ENCODE measurements at places on chromosomes 6 and 20.
A peak's percentile ranks its signal among the peaks of the same experiment; 100 is the strongest.

GRCh38 chr6:90409700-90410099, 113.1 kb upstream of the BACH2 start:
- H3K36me3 ChIP-seq, result peaks cover 19% of the 10 kb centered on the region
- peaks cover 73% of the 10 kb centered on the region for H3K4me1 ChIP-seq

GRCh38 chr6:45439861-45440388, 62.2 kb upstream of the SUPT3H start:
- no peaks in the 10 kb centered on the region for H3K27me3 ChIP-seq
- peak overlapping the region; percentile 30 for H3K27ac ChIP-seq
- H3K4me1 ChIP-seq, result peaks cover 63% of the 10 kb centered on the region
- peaks cover 40% of the 10 kb centered on the region for H3K36me3 ChIP-seq
- no peak overlapping the region for H3K4me3 ChIP-seq

DNA sequence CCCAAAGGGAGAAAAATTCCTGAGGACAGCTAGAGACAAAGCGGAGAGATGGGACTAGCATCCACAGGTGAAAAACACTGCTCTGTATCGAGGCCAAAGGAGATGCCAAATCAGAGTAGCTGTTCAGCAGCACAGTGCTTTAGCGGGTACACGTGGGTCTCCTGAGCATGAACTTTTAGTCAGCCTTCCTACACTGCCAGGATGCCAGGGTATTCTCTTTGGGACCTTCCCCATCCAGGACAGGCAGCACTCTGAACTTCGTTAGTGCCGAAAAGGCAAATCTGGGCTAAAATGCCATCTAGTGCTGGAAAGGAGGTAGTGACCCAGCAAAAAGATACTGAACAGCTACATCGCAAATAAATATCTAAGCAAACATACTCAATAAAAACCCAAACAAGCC, 64.9 kb downstream of the C6orf58 start:
- no peak for DNase-seq
- H3K4me3 ChIP-seq, result no peak overlapping the region
- H3K36me3 ChIP-seq, result peaks cover 2% of the 10 kb centered on the region
- H3K4me1 ChIP-seq, result no peaks in the 10 kb centered on the region
- no peak overlapping the region for H3K27ac ChIP-seq

- DNase-seq, result no peak
- peaks cover 3% of the 10 kb centered on the region for H3K27me3 ChIP-seq
- H3K4me3 ChIP-seq, result no peak overlapping the region
- no peak overlapping the region for H3K27ac ChIP-seq
- H3K4me1 ChIP-seq, result no peaks in the 10 kb centered on the region
Observed at GRCh38 chr6:47292944-47293343, 16.8 kb downstream of the TNFRSF21 start.

GRCh38 chr20:17629678-17630089, 52.4 kb downstream of the RRBP1 start:
- no peaks in the 10 kb centered on the region for H3K27me3 ChIP-seq
- no peak for DNase-seq
- H3K27ac ChIP-seq, result no peak overlapping the region
- H3K4me1 ChIP-seq, result no peaks in the 10 kb centered on the region

DNA sequence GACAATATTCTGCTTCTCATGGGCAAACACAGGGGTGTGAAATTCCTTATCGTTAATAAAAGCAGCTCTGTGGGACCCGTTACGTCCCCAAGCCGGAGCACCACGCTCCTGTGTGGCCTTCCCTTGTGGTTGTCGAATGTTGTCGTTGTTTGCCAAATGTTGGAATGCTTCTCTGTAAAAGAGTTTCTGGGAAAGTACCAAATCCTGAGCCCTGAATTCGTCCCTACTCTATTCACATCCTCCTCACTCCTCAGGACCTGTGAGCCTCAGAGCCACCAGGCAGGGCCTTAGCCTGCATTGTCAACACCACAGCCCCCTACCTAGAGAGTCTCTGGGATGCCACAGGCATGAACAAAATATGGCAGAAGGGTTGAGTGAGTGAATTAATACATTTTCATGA, 64.0 kb downstream of the THBS2 start:
- no peak for DNase-seq
- no peaks in the 10 kb centered on the region for H3K36me3 ChIP-seq
- peaks cover 32% of the 10 kb centered on the region for H3K4me1 ChIP-seq
- H3K27me3 ChIP-seq, result peaks cover 7% of the 10 kb centered on the region
- H3K27ac ChIP-seq, result no peak overlapping the region
- H3K4me3 ChIP-seq, result no peak overlapping the region

DNA sequence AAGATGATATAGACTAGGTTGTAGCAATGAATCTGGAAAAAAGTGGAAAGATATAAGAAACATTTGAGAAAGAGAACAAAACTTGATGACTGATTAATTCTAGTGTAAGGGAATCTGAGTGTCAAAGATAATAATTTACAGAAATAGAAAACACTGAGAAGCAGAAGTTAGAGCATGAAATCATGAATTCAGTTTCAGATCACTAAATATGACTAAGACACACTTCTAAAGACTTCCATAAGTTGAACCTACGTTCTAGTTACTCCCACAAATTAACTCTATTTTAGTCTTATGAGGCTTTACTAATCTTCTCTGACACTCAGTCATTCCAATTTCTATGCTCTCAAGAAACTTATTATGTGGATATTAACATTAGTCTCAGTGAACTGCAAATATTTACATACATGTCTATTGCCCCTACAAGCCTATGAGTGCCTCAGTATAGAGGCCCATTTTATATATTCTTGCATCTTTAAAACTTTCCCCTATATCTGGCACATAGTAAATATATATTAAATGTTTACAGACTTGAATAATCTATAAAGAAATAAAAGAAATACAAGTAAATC, 30.4 kb downstream of the IBTK start:
- H3K4me3 ChIP-seq, result no peak overlapping the region
- no peak overlapping the region for H3K27ac ChIP-seq
- no peak for DNase-seq
- peaks cover 39% of the 10 kb centered on the region for H3K36me3 ChIP-seq
- H3K4me1 ChIP-seq, result no peaks in the 10 kb centered on the region
- no peaks in the 10 kb centered on the region for H3K27me3 ChIP-seq

- H3K27ac ChIP-seq, result no peak overlapping the region
- peaks cover 6% of the 10 kb centered on the region for H3K27me3 ChIP-seq
- no peaks in the 10 kb centered on the region for H3K36me3 ChIP-seq
- H3K4me3 ChIP-seq, result no peak overlapping the region
- no peaks in the 10 kb centered on the region for H3K4me1 ChIP-seq
Observed at GRCh38 chr6:116840091-116840490, 11.2 kb upstream of the GPRC6A start.

GRCh38 chr6:132413499-132413802, 12.2 kb upstream of the MOXD1 start:
- DNase-seq, result no peak
- H3K4me3 ChIP-seq, result no peak overlapping the region
- no peaks in the 10 kb centered on the region for H3K4me1 ChIP-seq

GRCh38 chr6:26028746-26029569, 58.3 kb upstream of the HFE start:
- peaks cover 8% of the 10 kb centered on the region for H3K36me3 ChIP-seq
- H3K27me3 ChIP-seq, result peaks cover 10% of the 10 kb centered on the region
- no peak for DNase-seq

GRCh38 chr6:34986845-34987246, 97.8 kb downstream of the ANKS1A start:
- no peak overlapping the region for H3K27ac ChIP-seq
- DNase-seq, result peak; percentile 70
- no peaks in the 10 kb centered on the region for H3K27me3 ChIP-seq
- peaks cover 3% of the 10 kb centered on the region for H3K4me1 ChIP-seq
- peaks cover 1% of the 10 kb centered on the region for H3K36me3 ChIP-seq

DNA sequence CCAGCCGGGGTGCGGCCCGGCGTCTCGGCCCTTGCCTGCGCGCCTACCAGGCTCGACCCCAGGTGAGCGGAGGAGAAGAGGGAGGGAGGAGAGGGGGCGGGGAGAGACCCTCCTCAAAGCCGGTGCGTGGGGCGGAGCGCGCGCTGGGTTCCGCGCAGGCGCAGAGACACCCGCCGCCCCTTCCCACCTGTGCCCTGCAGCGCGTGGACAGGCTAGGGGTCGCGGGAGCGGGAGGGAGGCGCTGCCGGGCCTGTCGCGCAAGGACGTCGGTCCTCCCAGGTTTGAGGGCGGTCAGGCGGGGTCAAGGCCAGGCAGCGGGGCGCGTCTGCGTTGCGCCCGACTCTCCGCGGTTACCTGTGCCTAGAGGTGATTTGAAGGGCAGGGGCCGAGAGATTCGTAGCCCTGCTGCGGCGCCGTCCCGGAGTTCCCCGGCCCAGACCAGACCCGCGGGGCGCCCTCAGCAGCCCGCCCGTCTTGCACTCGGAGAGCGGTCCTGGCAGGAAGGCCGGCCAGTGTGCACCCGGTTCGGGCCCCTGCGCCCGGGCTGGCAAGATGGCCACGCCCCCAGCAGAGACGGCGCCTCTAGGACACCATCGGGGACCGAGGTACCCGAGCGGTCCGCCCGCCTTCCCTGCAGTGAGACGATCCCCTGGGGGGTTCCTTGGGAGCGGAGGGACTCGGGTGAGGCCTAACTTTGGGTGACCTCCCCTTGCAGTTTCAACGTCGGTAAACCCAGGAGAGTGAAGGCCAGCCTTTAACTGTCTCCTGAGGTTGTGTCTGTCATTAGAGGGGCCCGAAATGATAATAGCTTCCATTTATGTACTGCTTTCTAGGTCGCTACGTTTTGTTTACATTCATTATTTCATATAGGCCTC, 546 bp downstream of the C6orf136 start:
- DNase-seq, result peak; percentile 87
- peaks cover 24% of the 10 kb centered on the region for H3K4me1 ChIP-seq
- H3K36me3 ChIP-seq, result peaks cover 18% of the 10 kb centered on the region
- H3K27ac ChIP-seq, result peak overlapping the region; percentile 88
- H3K27me3 ChIP-seq, result no peaks in the 10 kb centered on the region

DNA sequence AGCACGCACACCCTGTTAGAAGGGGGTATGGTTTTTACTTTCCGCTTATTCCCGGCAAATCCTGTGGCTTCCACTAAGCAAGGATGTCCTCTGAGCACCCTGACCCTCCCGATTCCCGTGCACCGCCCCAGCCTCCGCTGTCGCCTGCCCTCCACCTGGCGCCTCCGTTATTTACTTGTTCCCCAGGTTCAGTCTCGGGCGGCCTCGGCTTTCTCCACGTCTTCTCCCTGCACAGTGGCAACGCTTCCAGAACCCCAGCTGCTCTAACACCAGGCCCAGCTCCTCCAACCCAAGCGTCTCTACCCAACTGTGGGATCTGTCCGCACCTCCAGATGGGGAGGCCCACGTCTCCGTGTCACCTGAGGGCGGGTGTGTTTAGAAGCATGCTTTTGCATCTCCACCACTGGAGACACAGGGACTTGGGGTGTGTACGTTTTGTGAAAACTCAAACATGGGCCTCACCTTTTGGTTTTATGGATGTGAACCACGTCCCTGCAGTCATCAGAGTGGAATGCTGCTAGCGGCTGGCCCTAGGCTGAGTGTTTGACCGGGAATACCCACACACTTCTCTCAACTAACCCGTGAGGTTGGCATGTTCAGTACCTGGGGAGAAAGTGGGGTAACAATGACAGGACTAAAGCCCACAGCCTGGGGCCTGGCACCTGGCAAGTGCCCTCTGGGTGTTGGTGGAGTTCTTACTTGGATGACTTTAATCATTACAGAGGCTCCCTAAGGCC, 79.9 kb downstream of the THBS2 start:
- peaks cover 17% of the 10 kb centered on the region for H3K27me3 ChIP-seq
- no peaks in the 10 kb centered on the region for H3K36me3 ChIP-seq
- no peak overlapping the region for H3K27ac ChIP-seq
- H3K4me3 ChIP-seq, result no peak overlapping the region
- no peaks in the 10 kb centered on the region for H3K4me1 ChIP-seq

DNA sequence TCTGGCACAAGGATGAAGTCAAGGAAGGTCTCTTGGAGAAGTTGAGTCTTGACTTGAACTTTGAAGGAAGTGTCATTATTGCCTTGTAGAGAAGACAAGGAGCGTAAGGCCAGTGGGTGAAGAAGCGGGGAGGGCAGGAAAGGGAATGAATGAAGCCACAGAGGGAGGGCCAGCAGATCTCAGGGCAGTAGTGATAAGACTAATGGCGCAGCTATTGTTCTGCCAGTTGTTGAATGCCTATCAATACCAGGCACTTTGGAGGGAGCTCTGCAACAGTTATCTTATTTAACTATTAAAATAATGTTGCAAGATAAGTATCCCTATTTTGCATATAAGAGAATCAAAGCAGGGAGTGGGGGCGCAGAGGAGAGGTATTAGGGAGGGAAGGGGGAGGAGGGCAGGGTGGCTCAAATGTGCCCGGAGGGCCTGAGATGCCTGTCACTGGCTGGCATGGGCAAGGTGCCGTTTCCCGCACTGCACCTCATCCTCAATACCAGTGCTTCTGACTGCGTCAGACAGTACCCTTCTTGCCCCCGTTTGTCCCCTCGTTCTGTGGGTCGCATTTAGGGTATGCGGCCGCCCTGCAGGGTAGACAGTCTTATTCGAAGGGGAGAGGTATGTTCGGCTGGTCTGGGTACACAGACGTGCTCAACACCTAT, 109.8 kb downstream of the ZDHHC14 start:
- no peak overlapping the region for H3K4me3 ChIP-seq
- H3K27ac ChIP-seq, result no peak overlapping the region
- H3K36me3 ChIP-seq, result peaks cover 3% of the 10 kb centered on the region
- DNase-seq, result no peak
- peaks cover 4% of the 10 kb centered on the region for H3K27me3 ChIP-seq

GRCh38 chr6:7224731-7225130, 88.3 kb downstream of the SSR1 start:
- H3K27me3 ChIP-seq, result no peaks in the 10 kb centered on the region
- H3K36me3 ChIP-seq, result peaks cover 19% of the 10 kb centered on the region
- no peak overlapping the region for H3K27ac ChIP-seq
- peaks cover under 1% of the 10 kb centered on the region for H3K4me1 ChIP-seq
- no peak for DNase-seq
- H3K4me3 ChIP-seq, result no peak overlapping the region

DNA sequence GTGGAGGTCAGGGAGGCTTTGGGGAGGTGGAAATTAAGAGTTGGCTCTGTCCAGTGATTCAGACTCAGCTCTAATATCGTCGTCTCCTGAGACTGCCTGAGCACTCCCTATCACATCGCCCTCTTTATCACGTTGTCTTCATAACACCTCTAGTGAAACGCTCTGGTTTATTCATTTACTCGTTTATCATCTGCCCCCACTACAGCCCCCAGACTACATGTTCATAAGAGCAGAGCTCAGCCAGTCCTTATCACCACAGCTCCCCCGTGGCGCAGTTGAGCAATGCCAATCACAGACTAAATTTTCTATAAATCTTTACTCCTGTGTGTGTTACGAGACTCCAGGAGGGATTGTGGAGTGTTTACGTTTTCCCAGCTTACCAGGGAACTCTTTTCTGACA, 316.2 kb downstream of the ADGRB3 start:
- no peaks in the 10 kb centered on the region for H3K4me1 ChIP-seq
- H3K4me3 ChIP-seq, result no peak overlapping the region
- H3K27me3 ChIP-seq, result no peaks in the 10 kb centered on the region
- H3K36me3 ChIP-seq, result no peaks in the 10 kb centered on the region

DNA sequence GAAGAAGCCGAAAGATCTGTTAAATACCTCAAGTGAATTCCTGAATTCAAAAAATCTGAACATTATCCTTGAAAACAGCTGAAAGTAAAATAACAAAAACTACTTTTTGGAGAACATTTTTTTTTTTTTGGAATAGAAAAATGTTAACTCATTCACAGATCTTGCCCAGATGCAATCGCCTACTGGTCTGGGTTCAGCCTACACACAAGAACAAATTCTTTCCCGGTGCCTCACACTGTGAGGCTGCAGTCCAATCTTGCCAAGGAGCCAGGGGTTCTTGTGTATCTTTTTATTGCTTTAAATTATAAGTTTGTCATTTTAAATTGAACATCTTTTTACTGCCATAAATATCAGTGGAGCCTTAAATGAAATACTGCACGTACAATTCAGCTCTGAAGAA, 41.2 kb upstream of the TMEM200A start:
- H3K4me3 ChIP-seq, result no peak overlapping the region
- H3K36me3 ChIP-seq, result peaks cover 2% of the 10 kb centered on the region
- no peak overlapping the region for H3K27ac ChIP-seq
- DNase-seq, result no peak
- H3K4me1 ChIP-seq, result peaks cover 10% of the 10 kb centered on the region

All from activated CD8-positive, alpha-beta memory T cell treated with anti-CD3 and anti-CD28 coated beads, Interleukin-2, amount 10 ng/mL, durations not matched to agents 7 days and 5 days (primary cell).